ENCODE measurements at places on chromosomes 12 and 14.

- DNase-seq = peak; percentile 14
Measured at GRCh38 chr14:105398726-105399465, 558 bp downstream of the TEX22 start.

DNA sequence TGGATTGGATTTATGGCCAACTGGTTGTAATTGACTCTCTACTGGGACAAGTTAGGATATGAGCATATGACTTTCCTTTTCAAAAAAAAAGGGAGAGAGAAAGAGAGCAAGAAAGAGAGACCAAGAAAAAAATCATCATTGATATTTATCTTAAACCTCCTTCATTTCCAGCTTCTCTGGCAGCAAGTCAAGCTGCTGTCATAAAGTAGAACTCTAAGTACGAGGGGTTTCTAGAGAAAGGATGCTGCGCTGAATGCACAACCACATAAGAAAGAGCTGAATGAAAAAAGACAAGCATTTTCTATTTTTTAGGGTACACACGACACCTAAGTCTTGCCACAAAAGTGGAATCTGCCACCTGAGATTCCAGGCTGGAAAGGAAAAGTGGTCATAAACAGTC lies 182.6 kb downstream of the SLC25A21 start:
- no peak for DNase-seq

GRCh38 chr14:64493455-64493854 lies 10.2 kb downstream of the ZBTB25 start:
- no peak for DNase-seq

- no peak for DNase-seq
Measured at GRCh38 chr12:114500775-114501473, 95.0 kb upstream of the TBX5 start.

GRCh38 chr14:34257505-34257904 lies 204.5 kb downstream of the SPTSSA start:
- no peak for DNase-seq

- no peak for DNase-seq
Measured at GRCh38 chr12:104505095-104505818, 48.5 kb downstream of the CHST11 start.

GRCh38 chr12:116295327-116296263 lies 18.1 kb upstream of the MED13L start:
- no peak for DNase-seq

DNA sequence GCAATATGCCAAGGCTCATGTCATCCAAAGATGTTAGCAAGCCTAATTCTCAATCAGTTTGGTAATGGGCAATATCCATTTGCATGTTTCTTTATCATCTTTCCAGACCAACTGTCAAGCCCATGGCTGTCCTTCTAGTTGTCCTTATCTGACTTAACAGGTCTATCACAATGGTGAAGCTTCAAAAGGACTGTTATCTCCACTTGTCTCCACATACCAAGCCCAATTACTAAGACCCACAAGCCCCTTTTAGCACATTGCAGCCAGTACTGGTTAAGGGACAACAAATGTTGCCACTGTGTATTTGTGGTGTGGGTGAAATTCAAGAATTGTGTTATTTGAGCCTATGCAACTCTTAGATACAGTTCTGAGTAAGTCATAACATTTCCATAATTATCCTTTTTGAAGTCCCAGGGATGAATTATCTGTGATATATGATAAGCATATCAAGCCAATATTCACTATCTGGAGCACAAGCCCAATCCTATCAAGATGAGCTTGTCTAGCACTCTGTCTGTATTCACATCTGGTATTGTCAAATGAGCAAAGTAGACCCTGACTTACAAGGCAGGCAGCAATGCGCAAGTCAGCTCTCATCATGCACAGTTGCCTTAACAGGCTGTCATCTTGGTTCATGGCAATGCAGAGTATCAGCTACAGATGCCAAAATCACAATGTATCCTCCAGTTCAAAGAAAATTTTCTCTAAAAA lies 19.3 kb upstream of the ST8SIA1 start:
- DNase-seq = no peak

DNA sequence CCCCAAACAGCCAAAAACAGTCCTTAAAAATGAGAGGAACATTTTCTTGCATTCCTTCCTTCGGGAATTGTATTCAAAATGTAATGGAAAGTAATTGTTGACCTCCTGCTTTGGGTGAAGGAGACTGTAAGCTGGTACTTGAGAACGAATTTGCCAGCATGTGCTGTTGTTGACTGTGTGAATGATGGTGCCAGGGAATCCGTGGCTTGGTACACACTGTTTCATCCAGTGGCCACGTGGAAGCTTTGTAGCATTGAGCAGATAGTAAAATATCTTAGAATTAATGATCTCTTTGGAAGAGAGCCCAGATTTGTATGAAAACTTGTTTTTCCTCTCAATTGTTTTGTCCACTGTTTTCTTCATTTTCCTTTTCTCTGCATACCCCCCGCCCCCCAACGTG lies 1.7 kb downstream of the ASCL4 start:
- DNase-seq = no peak

GRCh38 chr12:3929875-3930615 lies 56.8 kb upstream of the PARP11 start:
- DNase-seq = no peak

DNA sequence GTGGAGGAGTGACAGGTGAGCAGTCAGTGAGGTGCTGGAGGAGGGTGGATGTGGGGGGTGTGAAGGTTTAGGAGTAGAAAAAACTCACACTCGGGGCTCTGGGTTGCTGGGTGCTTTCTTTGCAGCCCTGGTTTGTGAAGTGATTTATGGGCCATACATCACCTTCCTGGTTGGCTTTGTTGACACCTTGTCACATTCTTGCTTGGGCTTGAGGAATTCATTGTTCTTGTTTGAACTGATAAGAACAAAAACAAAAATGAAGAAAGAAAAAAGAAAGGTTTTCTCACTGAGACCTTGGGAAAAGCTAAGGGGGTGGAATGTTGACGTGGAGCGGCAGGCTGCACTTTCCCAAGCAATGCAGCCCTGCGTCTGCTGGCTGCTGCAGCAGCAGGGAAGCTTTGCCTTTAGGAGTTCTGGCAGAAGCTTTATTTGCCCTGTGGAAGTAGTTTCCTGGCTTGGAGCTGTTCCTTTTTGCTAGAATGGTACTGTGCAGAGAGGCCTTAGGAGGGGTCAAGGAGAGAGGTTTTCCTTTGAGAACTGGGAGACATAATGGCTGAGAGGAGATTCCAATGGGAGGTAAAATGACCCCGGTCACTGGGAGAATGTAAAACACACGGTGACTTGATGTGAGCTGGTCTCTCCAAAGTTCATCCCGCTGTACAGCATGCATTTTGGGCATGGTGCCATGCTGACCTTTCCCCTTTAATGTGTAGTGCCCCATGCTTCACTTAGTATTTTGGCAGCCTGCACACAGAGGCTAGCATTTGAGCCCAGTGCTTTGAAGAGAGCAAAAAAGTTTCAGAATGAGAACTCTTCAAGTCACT lies 52.8 kb downstream of the HMGA2 start:
- no peak for DNase-seq

DNA sequence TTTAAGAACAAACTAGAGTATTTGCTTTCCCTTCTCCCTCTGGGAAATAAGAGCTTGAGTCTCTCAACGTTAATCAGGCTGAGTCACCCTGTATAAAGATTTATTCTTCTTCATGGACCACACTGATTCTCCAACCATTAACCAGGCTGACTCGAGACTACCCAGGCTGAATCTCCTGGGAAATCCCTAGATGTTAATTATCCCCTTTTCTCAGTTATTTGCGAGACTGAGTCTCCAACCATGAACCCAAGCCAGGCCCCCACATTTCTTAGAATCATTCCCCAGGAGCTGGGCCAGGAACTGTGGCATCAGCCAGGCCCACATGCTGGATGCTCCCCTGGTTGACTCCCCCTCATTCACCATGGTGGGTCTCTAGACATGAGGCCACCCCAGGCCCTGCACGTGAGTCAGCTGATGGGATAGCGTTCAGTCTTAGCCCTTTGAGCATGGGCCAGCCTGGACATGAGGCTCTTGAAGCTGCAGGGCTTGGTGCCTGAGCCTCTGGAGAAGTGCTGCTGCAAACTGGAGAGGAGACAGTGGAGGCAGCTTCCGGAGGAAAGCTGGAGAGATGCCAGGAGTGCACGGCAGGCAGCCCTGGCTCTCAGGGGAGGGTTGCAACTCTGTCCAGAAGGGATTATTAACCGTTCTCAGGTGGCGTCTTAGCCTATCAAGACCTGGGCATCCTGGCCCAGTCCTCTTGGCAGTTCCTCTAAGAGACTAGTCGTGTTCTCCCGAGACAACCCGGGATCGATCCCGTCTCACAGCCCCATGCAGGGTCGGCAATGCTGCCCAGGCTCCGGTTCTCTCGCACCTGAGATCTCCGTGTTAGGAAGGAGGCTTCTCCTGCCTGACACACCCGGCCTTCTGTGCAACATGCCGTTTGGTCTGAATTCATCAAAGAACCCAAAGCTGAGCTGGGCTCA lies 296.6 kb downstream of the ADGRD1 start:
- no peak for DNase-seq

GRCh38 chr14:99727096-99727870 lies 43.2 kb downstream of the CYP46A1 start:
- DNase-seq = no peak

GRCh38 chr14:23106747-23107045 lies 1.9 kb upstream of the CIROP start:
- DNase-seq = no peak

- DNase-seq = no peak
Measured at GRCh38 chr12:98022961-98023360, 492.4 kb upstream of the TMPO start.

DNA sequence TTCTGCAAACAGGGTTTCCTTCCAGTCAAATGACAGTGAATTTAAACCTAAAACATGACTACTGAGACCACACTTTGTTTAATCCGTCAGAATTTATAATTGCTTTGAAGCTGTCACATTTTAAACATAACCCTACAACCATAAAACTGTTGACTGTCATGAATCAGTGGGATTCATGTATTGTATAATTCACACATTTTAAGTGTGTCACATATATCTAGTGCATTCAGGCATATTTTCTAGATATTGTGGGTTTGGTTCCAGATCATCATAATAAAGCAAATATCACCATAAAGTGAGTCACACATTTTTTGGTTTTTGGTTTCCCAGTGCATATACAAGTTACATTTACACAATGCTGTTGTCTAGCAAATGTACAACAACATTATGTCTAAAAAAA lies 304.4 kb downstream of the TMEM132D start:
- DNase-seq = no peak

DNA sequence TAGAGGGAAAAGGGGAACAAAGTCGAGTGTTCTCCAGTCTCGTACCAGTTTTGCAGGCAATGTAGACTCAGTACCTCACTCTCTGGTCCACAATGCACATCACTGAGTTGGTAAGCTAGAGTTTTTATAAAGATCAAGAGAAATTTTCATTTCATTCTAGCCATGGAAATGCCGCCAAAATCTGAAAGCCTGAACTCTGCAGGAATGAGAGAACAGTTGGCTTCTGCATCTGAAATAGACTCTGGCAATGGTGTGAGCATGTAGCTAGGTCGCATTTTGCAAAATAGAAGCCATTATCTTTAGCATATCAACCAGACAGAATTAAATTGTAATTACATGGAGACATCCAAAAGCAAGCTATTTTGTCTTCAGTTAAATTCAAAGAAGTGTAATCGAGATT lies 381.0 kb downstream of the NOVA1 start:
- no peak for DNase-seq

- peak; percentile 74 for DNase-seq
Measured at GRCh38 chr12:8032242-8033152, at the start of gene FOXJ2. Gene FOXJ2, plus strand, starts transcription at chr12:8032716. Its CDS starts 7,117 bp downstream, at chr12:8039833.

- peak; percentile 72 for DNase-seq
Measured at GRCh38 chr12:121800694-121801594, 2.9 kb upstream of the SETD1B start.

- DNase-seq = peak; percentile 21
Measured at GRCh38 chr14:65281991-65282895, 130.3 kb upstream of the FUT8 start.

- DNase-seq = no peak
Measured at GRCh38 chr12:75842090-75842489, 189.5 kb downstream of the PHLDA1 start.

GRCh38 chr14:29906256-29906870 lies 21.3 kb downstream of the PRKD1 start:
- no peak for DNase-seq

DNA sequence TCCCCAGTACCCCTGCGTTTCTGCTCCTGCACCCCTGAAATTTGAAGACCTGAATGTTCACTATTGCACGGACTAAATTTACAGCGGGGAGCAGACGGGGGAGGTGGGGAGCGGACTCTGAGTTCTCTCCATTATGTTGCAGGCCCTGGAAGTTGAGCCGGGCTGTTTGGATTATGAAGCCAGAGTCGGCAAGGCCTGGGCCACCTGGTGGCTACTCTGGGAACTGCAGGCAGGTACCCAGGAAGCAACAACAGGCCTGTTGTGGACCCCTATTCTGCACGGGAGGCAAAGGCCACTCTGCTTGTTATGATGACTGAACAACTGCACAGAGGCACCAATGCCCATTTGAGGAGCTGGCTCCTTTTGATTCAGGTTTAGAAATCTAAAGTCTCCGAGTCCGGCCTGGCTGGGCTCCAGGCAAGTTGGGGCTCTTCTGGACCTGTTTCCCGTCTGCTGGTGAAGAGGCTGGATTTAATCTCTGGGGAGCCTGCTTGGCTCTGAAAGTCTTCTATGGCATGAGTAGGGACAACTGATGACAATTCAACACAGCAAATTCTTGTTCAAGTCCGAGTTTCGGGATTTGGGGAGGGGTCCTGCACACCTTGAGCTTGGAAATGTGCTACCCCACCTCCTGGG lies 34.1 kb upstream of the FAM181A start:
- DNase-seq = peak; percentile 55

DNA sequence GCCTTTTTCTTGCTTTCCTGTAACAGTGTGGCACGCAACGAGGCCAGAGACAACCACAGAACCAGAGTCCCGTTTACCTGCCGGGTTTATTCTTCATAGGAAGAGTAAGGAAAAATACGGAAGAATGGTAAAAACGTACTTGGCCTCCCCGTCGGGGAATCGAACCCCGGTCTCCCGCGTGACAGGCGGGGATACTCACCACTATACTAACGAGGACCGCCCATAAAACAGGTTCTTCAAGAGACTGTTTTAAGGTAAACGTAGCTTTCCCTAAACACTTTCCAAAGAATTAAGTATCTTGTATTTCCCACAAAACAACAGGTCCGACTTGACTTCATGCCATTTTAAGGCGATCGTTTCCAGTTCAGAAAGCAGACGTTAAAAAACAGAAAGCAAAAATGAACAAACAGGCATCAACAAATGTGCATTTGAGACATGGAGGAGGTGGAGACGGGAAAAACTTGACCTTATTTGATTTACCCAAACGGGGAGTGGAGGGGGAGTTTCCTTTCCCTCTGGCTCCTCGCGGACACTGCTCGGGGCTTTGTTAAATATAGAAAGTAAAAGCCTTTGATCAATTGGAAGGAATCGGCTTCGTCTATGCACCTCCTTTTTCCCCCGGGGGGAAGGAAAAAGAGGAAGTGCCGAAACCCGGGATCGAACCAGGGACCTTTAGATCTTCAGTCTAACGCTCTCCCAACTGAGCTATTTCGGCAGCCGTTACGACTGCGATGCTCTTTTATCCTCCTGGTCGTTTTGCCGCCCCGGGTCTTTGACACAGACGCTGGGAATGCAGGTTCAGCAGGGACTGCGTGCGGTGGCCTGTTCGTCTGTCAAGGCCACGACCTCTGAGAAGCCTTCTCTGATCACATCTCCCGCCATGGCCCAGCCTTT lies 13.0 kb upstream of the UBC start:
- peak; percentile 90 for DNase-seq

- no peak for DNase-seq
Measured at GRCh38 chr12:67411562-67411961, 142.4 kb downstream of the CAND1 start.
